Stimulated activated CD8-positive, alpha-beta memory T cell treated with anti-CD3 and anti-CD28 coated beads, Interleukin-7, amount 100 ng/mL, for 1 hour (primary cell): ENCODE measurements at places on chromosomes 7 and 10.

DNA sequence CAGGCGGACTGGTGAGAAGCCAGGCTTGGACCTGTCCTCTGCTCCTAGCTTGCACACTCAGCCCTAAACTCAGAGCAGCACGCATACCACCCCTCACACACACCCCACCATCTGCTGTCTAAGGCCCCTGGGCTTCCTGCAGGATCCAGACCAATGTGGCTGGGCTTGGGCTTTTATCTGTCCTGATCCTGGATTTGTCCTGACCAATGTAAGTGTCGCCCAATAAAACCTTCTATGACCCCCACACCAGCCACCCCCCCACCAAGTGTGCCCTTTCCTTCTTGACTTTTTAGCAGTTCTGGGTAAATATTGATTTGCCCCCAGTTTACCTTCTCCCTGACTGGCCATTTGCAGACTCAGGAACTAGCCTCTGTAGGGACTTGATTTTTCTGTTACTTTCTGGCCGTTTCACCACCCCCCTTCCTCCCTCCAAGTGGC, 1.7 kb upstream of the HOXA13 start:
- no peak for DNase-seq

DNA sequence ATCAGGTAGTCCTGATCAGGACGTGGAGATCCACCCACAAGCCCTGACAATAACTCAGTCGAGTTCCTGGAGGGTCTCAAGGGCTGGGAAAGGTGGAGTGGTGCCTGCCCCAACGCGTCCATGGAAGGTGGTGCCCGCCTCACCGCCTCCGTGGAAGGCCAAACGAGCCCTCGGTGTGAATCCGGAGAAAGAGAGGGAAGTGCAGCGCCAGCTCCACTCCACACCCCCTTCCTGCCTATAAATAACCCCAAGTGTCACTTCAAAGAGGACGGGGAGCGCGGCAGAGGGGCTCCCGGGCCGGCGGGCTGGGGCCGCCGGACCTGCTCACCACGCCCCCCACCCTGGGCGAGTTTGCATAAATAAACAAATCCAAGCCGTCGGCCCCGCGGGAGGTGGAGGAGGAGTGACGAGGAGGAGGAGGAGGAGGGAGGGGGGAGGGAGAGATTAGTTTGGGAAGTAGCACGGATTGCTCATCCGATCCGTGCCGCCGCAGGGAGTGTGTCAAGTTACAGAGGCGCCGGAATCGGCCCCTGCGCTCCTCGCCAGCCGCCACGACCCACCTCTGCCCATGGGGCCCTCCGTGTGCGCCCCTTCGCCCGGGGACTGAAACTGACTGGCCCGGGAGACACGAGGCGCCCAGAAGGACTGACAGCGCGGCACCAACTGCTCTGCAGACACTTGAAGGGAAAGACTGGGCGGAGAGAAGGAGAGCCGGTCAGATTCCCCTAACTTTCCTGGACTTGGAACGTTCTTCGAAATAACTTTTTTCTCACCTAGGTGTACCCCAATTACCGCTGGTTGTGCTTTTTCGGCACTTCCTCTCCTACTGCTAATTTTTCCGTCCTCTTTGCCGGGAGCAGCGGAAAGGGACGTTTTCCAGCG, at the start of gene COL13A1:
COL13A1 (plus strand) TSS at position 473 of the 882 bp plus-strand sequence. CDS start 518 bp downstream, outside the sequence.
- DNase-seq = no peak

DNA sequence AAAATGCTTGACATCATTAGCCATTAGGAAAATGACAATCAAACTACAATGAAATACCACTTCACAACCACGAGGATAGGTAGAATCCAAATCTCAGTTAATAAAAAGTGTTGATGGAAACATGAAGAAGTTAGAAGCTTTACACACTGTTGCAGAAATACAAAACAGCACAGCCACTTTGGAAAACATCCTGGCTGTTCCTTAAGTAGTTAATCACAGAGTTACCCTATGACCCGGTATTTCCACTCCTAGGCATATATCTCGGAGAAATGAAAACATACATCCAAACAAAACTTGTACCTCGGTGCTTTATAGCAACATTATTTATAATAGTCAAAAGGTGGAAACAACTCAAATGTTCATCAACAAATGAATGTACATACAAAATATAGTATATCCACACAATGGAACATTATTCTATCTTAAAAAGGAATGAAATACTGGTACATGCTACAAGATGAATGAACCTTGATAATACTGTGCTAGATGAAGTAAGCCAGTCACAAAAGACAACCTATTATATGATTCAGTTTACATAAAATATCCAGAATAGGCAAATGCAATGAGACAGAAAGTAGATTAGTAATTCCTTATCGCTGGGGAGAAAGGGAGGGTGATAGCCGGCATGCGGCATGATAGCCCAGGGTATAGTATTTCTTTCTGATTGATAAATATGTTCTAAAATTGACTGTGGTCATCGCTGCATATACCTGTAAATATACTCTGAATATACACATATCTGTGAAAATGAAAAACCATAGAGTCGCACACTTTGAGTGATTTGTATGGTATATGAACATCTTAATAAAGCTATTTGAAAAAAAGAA, 1.9 kb downstream of the VWDE start:
- no peak for DNase-seq

GRCh38 chr7:68155676-68156075, 1159.0 kb downstream of the TYW1 start:
- no peak for DNase-seq

- no peak for DNase-seq
Measured at GRCh38 chr7:93913197-93913596, 6.8 kb downstream of the GNGT1 start.

DNA sequence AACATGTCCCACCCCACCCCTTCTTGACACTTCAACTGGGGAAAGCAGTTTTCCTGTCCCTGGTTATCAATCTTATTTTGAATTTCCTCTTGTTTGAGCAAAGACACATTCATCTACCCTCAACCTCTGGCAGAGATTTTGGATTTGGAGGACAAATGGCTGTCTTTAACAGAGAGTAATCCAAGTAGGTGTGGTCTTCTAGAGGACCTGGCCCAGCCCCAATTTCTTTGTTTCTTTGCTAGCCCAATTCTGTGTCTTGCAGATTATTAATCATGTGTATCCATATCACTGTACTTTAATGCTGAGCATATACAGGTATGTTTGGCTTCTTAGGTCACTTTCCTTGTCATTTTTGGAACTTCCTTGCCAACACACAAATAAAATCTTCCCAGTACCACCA, 58.8 kb upstream of the ADCY1 start:
- no peak for DNase-seq

- no peak for DNase-seq
Measured at GRCh38 chr10:17022896-17023295, 106.7 kb downstream of the CUBN start.

- no peak for DNase-seq
Measured at GRCh38 chr7:102966465-102966864, 53.7 kb downstream of the LRRC17 start.

- no peak for DNase-seq
Measured at GRCh38 chr10:16905320-16905719, 88.1 kb upstream of the RSU1 start.

GRCh38 chr10:76133597-76134255, 702.3 kb downstream of the LRMDA start:
- DNase-seq = no peak

DNA sequence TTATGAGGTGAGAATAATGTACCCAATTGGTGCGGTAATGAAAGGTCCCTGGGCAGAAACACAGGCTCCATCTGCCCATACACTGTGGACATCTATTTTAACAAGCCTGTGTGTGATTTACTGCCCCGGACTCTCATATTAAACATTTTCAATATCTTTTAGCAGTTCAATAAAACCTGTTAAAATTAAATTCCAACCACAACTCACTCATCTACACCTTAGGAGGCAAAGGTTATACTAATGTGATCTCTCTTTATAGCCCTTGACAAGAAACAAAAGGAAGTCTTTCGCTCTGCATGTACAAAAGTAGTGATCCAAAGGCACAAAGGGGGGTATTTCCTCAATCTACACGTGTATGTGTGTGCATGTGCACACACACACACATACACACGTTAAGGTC, 186.0 kb downstream of the PARD3 start:
- no peak for DNase-seq

DNA sequence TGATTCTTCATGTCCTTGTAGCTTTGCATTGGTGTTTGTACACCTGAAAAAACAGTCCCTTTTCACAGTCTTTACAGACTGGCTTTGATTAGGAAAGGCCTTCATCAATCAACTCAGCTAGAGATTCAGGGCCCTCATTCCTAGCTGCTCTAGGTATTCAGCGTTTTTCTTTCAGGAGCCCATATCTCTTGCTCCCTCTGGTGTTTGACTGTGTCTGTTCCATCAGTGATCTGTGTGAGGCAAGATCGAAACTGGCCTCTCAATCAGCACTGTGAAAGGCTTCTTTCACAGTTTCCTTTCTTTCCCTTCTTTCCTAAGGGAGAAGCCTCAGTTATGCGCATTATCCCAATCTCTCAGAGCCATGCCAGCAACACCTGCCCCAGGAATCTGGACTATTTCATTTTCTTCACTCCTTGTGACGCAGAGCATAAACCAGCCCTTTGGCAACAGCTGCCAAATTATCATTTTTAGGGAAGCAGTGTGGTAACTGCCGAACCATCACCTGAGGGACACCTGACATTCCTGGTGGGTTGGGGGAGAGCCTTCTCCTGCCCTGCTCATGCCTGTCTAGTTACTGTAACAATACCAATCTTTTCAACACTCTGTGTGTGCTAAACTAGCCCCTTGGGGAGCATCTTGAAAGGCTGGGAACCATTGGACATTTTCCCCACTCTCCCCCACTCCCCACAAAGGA, 75.7 kb upstream of the CCDC71L start:
- no peak for DNase-seq

DNA sequence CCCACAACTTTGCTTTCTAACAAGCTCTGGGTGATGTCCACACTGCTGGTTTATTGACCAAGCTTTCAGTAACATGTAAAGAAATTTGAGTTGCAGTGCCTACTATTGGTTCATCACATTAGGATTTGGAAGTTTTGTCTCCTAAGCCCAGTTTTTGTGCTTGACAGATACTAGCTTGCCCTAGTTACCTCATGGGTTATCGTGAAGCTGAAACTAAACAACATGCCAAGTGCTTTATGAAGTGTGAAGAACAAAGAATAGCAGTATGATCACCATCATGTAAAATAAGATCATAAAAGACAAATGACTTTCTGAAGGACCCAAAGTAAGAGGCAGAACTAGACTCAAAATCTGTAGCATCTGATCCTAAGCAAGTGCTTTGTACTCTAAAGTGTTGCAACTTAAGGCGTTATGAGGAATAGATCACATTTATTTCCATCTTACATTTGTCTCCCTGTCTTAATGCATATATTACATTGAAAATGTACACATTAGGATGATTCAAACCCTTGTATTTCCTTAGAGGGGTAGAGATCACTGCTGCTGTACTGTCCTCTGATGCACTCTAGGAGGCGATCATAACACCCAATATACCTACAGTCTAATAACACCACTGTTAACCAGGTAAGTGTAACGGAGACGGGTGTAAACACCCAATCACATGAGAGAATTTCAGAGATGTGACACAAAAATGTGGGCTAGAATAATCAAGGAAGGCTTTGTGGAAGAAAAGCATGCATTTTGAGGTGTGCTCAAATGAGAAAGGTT, 71.3 kb downstream of the NRCAM start:
- DNase-seq = no peak

- DNase-seq = no peak
Measured at GRCh38 chr7:2621948-2622640, 9.7 kb upstream of the TTYH3 start.
